ENCODE measurements at places on chromosomes 3 and 15.
A peak's percentile ranks its signal among the peaks of the same experiment; 100 is the strongest.

- DNase-seq, result no peak
Observed at GRCh38 chr3:124542214-124542869, 187.9 kb upstream of the UMPS start.

DNA sequence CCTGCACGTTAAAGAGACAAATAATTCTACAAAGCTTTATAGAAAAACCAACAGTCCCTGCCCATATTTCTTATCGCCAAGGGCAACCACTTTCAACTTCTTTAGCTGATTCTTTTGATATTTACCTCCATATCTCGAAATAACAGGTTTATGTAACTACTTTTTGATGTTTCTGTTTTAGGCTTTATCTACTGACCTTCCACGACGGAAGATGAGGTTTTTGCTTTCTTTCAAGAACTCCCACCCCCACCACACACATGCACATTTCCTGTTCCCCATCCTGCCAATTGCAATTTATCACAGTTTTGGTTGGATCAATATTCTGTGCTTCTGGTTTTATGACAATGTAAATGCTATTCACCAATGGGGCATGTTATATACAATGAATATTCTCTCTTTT is 330.4 kb upstream of the ICE2 start:
- no peak for DNase-seq

DNA sequence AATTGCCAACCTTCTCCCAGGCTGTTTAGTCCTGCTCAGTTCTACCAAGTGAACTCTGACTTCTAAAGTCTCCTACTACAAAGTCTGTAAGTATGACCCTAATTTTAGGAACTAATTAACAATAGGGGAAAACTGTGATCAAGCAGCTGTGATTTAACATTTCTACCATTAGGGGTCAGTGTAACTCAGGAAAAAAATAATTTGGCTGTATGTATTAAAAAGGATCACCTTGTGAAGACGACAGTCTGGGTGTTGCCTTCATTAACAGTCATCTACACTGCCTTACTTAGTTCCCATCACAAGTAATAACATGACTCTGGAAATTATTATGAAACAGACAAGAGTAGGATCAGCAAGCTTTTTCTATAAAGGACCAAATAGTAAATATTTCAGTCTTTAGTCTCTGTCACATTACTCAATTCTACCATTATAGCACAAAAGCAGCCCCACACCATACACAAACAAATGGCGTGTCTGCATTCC is 4.2 kb upstream of the NPHP3 start:
- DNase-seq, result no peak

GRCh38 chr3:152419748-152420147 is 151.0 kb downstream of the MBNL1 start:
- DNase-seq, result no peak

DNA sequence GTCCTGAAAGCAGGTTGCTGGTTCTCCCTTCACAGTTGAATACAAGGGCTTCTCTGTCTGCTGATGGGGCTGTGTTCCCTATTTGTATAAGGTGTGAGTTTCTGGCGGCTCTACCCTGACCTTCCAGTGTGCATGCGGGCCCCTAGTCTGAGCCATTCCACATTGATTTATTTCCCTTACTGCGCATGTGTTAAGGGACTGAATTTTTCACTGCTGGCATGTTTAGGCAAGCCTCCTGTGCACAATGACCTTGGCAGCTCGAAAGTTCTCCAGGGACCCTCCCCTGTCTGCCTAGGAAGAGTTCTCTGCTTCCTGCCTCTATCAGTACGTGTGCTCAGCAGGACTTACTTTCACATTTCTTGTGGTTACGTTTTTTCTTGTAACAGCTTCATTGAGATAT is 11.4 kb downstream of the TRAK1 start:
- no peak for DNase-seq

DNA sequence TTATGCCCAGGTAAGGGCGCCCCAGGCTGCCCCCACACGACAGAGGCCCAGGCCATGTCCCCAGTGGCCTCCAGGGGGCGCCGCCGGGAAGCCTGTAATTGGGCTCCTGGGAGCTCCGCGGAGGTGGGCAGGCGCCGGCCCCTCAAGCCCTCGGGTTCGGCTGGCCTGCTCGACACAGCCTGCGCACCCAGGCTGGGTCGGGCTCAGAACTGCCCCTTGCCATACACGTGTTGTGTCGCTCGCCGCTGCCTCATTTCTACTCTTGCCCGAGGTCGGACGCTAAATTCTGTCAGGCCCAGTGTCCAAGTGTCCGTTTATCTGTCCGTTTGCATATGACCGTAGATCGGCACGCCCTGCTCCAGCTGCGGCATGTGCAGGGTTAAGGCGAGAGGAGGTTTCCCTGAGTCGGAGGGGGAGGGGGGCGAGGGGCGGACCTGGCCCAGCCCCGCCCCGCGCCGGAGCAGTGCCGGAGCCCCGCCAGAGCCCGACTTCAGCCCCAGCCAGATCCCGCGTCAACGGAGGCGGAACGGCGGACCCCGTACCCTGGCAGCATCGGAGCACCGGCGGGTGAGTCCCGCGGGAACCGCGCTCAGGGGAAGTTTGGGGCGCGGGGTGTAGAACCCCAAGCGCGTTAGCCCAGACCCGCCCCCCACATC is at the start of gene KLHDC8B:
TSS of gene KLHDC8B (plus strand) at position 480 of the 656 bp plus-strand sequence. CDS start 1,172 bp downstream, outside the sequence.
- DNase-seq, result peak; percentile 24

DNA sequence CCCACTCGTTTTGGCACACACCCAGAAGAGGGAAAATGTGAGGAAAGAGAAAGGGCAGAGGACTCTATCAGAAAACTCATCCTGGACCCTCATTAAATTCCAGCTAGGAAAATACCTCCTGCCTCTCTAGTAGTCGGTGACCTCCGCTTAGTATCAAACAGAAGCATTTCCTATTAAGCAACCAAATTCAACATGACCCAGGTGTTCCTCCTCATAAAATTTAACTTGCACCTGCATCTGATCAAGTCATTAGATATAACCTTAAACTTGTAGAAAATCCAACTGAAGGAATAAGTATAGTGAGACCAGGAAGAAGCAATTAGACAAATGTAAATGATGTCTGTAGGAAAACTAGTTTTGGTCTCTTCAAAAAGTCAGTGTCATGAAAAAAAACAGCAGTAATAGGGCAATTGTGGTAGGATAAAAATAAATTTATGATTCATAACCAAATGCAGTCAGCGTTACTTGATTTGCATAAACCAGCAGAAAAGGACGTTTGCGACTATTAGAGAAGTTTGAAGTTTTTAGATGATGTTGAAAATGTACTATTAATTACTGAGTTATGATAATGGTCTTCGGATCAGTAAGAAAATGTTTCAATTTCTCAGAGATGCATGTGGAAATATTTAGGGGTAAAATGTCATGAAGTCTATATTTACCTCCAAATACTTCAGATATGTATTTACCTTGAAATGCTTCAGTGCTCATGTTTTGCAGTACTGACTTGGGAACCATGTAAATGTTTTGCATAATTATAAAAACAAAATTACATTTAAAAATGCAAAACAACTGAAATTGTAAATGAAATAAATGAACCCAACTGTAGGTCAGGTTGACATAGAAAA is 44.6 kb downstream of the LDHAL6B start:
- no peak for DNase-seq

- no peak for DNase-seq
Observed at GRCh38 chr15:88630798-88631463, 7.9 kb upstream of the ISG20 start.

DNA sequence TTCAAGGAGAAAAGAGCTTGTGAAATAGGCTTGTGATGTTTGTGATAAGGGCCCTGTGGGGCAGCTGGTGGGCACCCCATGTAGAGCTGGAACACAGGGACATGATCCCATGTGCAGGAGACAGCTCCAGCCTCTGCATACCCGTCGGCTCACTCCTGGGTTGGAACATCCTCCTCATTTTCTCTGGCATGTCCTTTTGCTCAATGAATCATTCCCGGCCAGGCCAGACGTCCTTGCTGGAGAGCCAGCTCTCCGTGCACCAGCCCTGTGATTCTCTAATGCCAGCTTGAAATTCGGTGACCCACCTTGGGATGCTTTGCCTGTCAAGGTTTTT is 77.3 kb downstream of the SMAD3 start:
- DNase-seq, result no peak

GRCh38 chr15:36808411-36809160 is 229.2 kb downstream of the CDIN1 start:
- DNase-seq, result no peak

- no peak for DNase-seq
Observed at GRCh38 chr15:39444735-39445470, 136.0 kb upstream of the THBS1 start.

DNA sequence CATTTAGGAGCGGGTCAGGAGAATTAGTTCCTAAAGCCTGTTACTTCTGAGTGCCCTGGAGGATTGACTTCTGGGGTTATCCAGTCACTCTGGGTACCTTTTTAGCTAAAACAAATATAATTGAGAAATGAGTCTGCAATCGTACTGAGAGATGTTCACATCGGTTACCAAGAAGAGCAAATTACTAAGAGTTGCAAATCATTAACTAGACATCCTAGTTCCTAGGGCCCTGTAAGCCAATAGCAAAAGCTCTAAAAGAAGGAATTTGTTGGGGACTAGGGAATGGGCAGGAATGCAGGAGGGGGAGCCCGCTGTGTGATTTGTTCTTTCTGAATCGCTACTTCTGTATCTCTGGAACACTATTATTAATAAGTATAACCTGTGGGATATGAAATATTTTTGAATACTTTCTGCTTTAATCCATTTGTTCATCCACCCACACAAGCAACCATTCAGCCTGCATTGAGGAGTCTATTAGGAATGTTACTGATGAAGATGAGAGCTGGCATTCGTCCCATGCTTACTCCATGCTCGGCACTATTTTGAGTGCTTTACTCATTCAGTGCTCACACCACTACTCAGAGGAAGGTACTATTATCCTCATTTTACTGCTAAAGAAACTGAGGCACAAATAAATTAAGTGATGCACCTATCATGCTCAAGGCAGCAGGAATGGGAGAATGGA is 31.5 kb upstream of the KY start:
- no peak for DNase-seq

GRCh38 chr3:64392001-64392400 is 166.7 kb upstream of the PRICKLE2 start:
- DNase-seq, result no peak

GRCh38 chr3:16739541-16740105 is 134.4 kb upstream of the DAZL start:
- no peak for DNase-seq

DNA sequence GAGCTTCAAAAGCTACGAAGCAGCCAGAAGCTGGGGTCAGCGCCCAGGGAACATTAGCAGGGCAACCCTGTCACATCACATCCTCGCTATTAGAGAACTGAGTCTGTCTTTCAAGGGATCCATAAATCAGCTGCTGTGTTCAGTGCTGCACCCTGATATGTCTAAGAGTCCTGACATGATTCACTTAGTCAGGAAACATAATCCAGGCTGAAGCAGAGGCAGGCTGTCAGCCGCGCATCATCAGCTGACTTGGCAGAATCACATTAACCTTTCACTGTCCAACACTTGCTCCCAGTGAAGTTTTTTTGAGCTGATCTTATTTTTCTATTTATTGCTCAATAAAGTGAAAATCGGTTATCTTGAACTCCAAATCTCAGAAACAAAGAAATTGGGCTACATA is 23.5 kb downstream of the MYH15 start:
- DNase-seq, result no peak

DNA sequence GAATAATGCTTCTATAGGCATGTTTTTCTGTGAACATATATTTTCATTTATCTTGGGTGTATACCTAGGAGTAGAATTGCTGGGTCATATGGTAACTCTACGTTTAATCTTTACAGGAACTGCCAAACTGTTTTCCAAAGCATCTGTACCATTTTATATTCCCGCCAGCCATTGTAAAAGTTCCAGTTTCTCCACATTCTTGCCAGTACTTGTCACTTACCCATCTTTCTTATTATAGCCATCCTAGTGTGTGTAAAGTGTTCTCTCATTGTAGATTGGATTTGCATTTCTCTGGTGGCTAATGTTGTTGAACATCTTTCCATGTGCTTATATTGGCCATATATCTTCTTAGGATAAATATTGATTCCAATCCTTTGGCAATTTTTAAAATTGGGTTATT is 31.2 kb upstream of the CFAP20DC start:
- DNase-seq, result no peak

DNA sequence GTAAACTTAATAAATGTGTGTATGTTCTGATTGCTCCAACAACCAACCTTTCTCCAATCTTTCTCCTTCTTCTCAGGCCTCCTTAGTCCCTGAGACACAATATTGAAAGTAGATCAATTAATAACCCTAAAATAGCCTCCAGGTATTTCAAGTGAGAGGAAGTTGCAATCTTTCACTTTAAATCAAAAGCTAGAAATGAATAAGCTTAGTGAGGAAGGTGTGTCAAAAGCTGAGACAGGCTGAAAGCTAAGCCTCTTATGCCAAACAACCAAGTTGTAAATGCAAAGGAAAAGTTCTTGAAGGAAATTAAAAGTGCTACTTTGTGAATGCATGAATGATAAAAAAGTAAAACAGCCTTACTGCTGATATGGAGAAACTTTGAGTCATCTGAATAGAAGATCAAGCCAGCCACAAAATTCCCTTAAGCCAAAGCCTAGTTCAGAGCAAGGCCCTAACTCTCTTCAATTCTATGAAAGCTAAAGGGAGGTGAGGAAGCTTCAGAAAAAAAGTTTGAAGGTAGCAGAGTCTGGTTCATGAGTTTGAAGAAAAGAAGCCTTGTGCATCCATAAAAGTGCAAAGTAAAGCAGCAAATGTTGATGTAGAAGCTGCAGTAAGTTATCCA is 38.6 kb downstream of the CCDC80 start:
- no peak for DNase-seq

DNA sequence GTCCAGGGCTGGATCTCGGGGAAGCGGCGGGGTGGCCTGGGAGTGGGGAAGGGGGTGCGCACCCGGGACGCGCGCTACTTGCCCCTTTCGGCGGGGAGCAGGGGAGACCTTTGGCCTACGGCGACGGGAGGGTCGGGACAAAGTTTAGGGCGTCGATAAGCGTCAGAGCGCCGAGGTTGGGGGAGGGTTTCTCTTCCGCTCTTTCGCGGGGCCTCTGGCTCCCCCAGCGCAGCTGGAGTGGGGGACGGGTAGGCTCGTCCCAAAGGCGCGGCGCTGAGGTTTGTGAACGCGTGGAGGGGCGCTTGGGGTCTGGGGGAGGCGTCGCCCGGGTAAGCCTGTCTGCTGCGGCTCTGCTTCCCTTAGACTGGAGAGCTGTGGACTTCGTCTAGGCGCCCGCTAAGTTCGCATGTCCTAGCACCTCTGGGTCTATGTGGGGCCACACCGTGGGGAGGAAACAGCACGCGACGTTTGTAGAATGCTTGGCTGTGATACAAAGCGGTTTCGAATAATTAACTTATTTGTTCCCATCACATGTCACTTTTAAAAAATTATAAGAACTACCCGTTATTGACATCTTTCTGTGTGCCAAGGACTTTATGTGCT is 527 bp downstream of the B2M start:
- DNase-seq, result no peak

DNA sequence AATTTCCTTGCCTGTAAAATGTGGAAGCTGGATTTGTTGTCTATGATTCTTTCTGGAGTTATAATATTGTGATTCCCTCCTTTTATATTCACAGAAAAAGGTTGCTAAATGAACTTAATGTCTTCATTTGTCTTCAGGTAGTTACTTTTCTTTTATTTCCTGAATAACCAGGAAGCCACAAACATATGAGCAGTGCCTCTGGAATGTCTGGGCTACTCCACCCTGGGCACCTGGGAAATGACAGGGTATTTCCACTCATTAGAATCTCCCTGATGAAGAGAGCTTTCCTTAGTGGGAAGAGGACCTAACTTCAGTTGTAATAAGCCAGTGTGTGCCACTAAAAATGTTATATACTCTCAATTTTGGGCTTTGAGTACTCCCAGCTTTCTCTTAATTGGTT is 3.8 kb upstream of the SLMAP start:
- no peak for DNase-seq

GRCh38 chr15:62572797-62573196 is 407.7 kb upstream of the C2CD4B start:
- no peak for DNase-seq

GRCh38 chr3:38650248-38650951 is 913 bp upstream of the SCN5A start:
- no peak for DNase-seq
